ENCODE measurements at places on chromosomes 13 and 19. TPM values are rescaled to one million over a fixed set of nuclear protein-coding genes. Genes with fewer than 3 reads are reported as not detected.

GRCh38 chr19:16516381-16516780 is 20.2 kb downstream of the C19orf44 start:
- no peak for DNase-seq
- peaks cover 13% of the 10 kb centered on the region for H3K36me3 ChIP-seq
- no peak overlapping the region for H3K4me3 ChIP-seq
- H3K4me1 ChIP-seq, result no peaks in the 10 kb centered on the region

- H3K27me3 ChIP-seq, result no peaks in the 10 kb centered on the region
- peaks cover 44% of the 10 kb centered on the region for H3K4me1 ChIP-seq
- H3K36me3 ChIP-seq, result no peaks in the 10 kb centered on the region
- peak overlapping the region; percentile 69 for H3K27ac ChIP-seq
- H3K4me3 ChIP-seq, result peak overlapping the region; percentile 24
- peak; percentile 87 for DNase-seq
Observed at GRCh38 chr19:35006342-35006998, 6.3 kb downstream of the GRAMD1A start.

GRCh38 chr13:91540158-91540736 is 141.8 kb downstream of the GPC5 start:
- H3K4me1 ChIP-seq, result no peaks in the 10 kb centered on the region
- no peaks in the 10 kb centered on the region for H3K27me3 ChIP-seq
- no peak for DNase-seq
- H3K27ac ChIP-seq, result no peak overlapping the region
- no peak overlapping the region for H3K4me3 ChIP-seq
- H3K36me3 ChIP-seq, result no peaks in the 10 kb centered on the region

GRCh38 chr13:27619728-27620376 is 477 bp downstream of the LNX2 start:
- H3K36me3 ChIP-seq, result 0 out of 2 replicates have a peak, but pooled peaks cover 13% of the 10 kb centered on the region
- peak overlapping the region; percentile 100 for H3K4me3 ChIP-seq
- H3K4me1 ChIP-seq, result peaks cover 42% of the 10 kb centered on the region
- H3K27ac ChIP-seq, result peak overlapping the region; percentile 98
- DNase-seq, result no peak
- no peaks in the 10 kb centered on the region for H3K27me3 ChIP-seq

DNA sequence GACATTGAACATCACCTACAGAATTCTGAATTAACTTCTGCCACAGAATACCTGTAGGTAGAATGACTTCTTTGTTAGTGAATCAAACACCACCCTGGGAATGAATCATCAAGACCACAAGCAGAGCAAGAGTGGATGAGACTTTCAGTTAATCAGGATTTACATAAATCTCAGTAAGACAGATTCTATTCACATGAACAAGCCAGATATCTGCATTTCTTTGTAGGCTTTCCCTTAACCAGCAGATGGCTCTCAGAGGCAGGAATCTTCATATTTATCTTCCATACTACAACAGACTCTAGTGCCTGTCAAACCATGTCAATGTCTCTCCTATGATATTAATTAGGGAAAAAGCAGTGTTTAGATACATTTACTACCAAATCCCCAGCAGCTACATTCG is 412.1 kb downstream of the KLF12 start:
- no peak overlapping the region for H3K27ac ChIP-seq
- no peak overlapping the region for H3K4me3 ChIP-seq
- no peak for DNase-seq
- H3K36me3 ChIP-seq, result no peaks in the 10 kb centered on the region
- H3K27me3 ChIP-seq, result no peaks in the 10 kb centered on the region

DNA sequence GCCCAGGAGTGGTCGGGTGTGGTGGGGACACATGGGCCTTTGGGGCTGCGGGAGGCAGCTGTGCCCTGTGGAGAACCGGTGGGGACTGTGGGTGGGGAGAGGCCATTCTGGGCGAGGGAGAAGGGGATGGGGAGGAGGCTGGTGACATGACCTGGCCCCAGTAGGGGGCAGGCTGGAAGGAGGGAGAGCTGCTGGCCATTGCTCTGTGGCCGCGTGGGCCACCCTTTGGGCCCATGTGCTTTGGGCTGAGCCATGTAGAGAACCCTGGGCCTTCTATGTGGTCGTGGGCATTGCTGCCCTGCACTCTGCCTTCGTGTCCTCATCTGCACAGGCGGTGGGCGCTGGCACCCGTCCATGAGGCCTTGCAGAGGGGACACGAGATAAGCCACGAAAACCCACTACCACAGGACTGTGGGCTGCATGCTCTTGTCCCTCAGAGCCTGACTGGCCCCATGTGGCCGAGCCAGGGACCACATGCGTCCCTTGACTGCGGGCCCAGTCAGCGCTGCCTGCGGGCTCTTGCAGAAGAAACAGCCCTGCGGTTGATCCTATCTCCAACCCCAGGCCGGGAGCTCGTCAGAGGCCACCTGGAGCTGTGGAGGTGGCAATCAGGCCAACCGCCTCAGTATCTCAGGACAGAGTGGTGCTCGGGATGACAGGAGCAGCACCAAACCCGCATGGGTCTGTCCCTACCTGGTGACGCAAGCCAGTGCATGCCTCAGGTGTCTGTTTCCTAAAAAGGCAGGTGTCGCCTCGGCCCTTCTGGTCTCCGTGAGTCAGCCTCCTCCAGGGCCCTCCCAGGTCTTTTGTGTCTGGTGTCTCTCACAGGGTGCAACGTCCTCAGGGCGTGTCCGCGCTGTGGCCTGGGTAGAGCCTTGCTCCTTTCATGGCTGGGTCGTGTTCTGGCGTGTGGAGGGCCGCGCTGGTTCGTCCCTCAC is 14.3 kb downstream of the FZR1 start:
- H3K27me3 ChIP-seq, result no peaks in the 10 kb centered on the region
- no peak overlapping the region for H3K27ac ChIP-seq
- no peaks in the 10 kb centered on the region for H3K4me1 ChIP-seq
- H3K4me3 ChIP-seq, result no peak overlapping the region

- H3K4me1 ChIP-seq, result peaks cover 29% of the 10 kb centered on the region
- H3K36me3 ChIP-seq, result no peaks in the 10 kb centered on the region
- no peaks in the 10 kb centered on the region for H3K27me3 ChIP-seq
- H3K27ac ChIP-seq, result no peak overlapping the region
- no peak for DNase-seq
Observed at GRCh38 chr13:30982506-30982905, 50.0 kb downstream of the TEX26 start.

DNA sequence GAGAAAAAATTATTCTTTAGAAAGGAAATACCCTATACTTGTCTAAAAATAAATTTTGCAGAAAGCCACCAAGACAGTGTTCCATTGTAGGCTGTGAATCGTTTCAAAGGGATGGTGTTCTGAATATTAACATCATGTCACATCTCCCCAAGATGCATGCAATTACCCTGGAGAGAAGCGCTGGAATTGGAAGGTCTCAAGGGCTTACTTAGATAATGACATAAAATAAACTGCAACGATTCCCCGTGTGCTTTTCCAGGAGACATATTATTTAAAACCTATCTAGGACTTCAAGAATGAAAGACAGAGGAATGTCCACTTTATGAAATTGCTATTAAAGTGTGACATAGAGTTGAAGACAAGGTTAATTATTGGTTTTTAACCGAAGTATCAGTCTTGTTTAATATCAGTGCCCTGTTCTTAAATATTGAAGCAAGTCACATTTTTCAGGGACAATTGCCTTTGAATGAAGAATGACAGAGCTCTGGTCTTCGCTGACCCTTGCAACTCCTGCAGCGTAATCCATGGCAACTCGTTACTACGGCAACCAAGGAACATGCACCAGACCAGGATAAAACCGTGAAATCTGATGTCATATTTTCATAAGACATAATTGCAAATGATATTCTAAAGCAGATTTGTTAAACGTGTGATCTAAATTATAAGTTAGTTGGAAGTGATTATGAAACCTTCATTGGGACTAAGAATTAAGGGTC is 91.7 kb downstream of the EFNB2 start:
- H3K27me3 ChIP-seq, result no peaks in the 10 kb centered on the region
- H3K36me3 ChIP-seq, result no peaks in the 10 kb centered on the region
- H3K4me1 ChIP-seq, result no peaks in the 10 kb centered on the region
- no peak overlapping the region for H3K27ac ChIP-seq
- H3K4me3 ChIP-seq, result no peak overlapping the region
- DNase-seq, result no peak

DNA sequence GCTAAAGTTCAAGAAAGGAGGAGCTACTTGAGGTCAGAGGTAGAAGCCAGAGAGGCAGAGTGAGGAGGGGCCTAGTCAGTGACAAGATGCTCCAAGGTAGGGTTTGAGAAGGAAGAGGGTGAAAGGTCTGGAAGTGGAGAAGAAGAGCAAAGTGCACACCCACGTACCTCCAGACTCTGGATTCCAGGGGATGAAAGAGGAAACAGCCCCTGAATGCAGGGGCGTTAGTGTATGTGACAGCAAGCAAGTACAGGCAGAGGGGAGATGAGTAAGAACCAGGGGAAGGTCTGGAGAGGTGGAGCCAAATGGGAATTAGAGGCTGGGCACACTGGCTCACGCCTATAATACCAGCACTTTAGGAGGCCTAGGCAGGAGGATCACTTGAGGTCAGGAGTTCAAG is 8.7 kb downstream of the RPS28 start:
- H3K4me3 ChIP-seq, result no peak overlapping the region
- no peaks in the 10 kb centered on the region for H3K4me1 ChIP-seq
- H3K36me3 ChIP-seq, result no peaks in the 10 kb centered on the region
- no peak for DNase-seq
- H3K27ac ChIP-seq, result no peak overlapping the region
- H3K27me3 ChIP-seq, result no peaks in the 10 kb centered on the region

GRCh38 chr13:106243011-106243565 is 292.4 kb downstream of the EFNB2 start:
- no peaks in the 10 kb centered on the region for H3K4me1 ChIP-seq
- DNase-seq, result no peak
- H3K27me3 ChIP-seq, result no peaks in the 10 kb centered on the region
- no peaks in the 10 kb centered on the region for H3K36me3 ChIP-seq

- H3K4me1 ChIP-seq, result no peaks in the 10 kb centered on the region
- no peaks in the 10 kb centered on the region for H3K36me3 ChIP-seq
- no peaks in the 10 kb centered on the region for H3K27me3 ChIP-seq
- DNase-seq, result no peak
- no peak overlapping the region for H3K27ac ChIP-seq
Observed at GRCh38 chr13:92829930-92830329, 396.7 kb upstream of the GPC6 start.

- no peaks in the 10 kb centered on the region for H3K27me3 ChIP-seq
- DNase-seq, result no peak
- H3K36me3 ChIP-seq, result no peaks in the 10 kb centered on the region
- H3K4me1 ChIP-seq, result no peaks in the 10 kb centered on the region
Observed at GRCh38 chr19:1626417-1627010, 21.3 kb upstream of the UQCR11 start.

- no peaks in the 10 kb centered on the region for H3K4me1 ChIP-seq
- H3K36me3 ChIP-seq, result 0 out of 2 replicates have a peak, but pooled peaks cover under 1% of the 10 kb centered on the region
- no peak for DNase-seq
- no peaks in the 10 kb centered on the region for H3K27me3 ChIP-seq
Observed at GRCh38 chr13:27549406-27549981, 70.8 kb downstream of the LNX2 start.

DNA sequence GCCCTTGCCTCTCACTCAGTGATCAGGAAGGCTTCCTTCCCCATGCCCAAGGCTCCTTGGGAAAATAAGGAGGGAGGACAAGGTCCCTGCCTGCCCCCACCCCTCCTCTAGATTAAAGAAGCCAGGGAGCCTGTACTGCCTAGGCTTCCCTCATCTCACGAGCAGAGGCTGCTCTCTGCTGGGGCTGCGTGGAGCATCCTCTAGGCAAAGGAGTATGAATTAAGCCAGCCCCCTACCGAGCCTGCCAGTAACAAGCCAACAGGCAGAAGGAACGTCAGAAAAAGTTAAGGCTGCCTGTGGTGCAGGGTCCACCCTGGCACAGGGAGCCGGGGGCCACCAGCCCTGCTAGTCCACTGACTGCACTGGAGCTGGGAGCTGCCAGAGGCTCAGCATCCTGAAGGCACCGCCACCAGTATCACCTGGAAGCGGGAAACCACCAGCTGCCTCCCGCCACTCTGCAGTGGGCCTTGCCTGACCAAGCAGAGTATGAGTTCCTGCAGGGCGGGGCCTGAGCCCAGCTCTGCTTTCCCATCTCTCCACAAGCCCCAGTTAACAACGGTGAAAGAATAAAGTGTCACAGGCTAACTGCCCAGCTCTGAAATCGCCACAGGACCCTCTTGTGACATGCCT is 6.8 kb downstream of the NAPA start:
- H3K4me1 ChIP-seq, result peaks cover 8% of the 10 kb centered on the region
- no peak overlapping the region for H3K27ac ChIP-seq
- no peaks in the 10 kb centered on the region for H3K27me3 ChIP-seq
- no peaks in the 10 kb centered on the region for H3K36me3 ChIP-seq
- H3K4me3 ChIP-seq, result no peak overlapping the region

GRCh38 chr19:39557811-39558623 is 18.1 kb upstream of the EID2 start:
- H3K4me3 ChIP-seq, result no peak overlapping the region
- peak; percentile 44 for DNase-seq
- H3K27ac ChIP-seq, result no peak overlapping the region
- peaks cover 30% of the 10 kb centered on the region for H3K27me3 ChIP-seq
- no peaks in the 10 kb centered on the region for H3K36me3 ChIP-seq

- H3K4me3 ChIP-seq, result no peak overlapping the region
- DNase-seq, result no peak
- H3K4me1 ChIP-seq, result no peaks in the 10 kb centered on the region
- H3K36me3 ChIP-seq, result no peaks in the 10 kb centered on the region
- H3K27me3 ChIP-seq, result no peaks in the 10 kb centered on the region
Observed at GRCh38 chr13:26677156-26677555, 83.4 kb downstream of the GPR12 start.

GRCh38 chr13:40169476-40169875 is 497.0 kb downstream of the FOXO1 start:
- no peak overlapping the region for H3K27ac ChIP-seq
- H3K27me3 ChIP-seq, result no peaks in the 10 kb centered on the region
- no peak overlapping the region for H3K4me3 ChIP-seq
- H3K36me3 ChIP-seq, result no peaks in the 10 kb centered on the region
- DNase-seq, result no peak
- H3K4me1 ChIP-seq, result peaks cover 9% of the 10 kb centered on the region

DNA sequence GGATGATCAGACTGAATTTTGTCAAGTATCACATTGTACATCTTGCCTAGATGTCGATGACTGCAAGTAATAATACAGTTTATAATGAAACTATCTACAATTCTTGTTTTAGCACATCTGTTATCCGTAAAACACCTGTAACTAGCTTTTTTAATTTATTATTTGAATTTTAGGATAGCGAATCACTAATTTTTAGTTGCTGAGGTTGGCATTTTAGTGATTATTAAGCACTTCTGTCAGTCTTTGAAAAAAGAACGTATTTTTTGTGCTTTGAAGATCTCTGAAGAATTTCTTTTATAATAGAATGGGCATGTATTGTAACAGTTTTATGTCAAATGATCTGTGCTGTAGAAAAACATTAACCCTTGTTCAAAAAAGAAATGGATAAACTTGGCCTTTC is 11.5 kb upstream of the MLNR start:
- 0 out of 2 replicates have a peak, but pooled peaks cover 4% of the 10 kb centered on the region for H3K36me3 ChIP-seq
- no peaks in the 10 kb centered on the region for H3K27me3 ChIP-seq
- no peak for DNase-seq
- no peaks in the 10 kb centered on the region for H3K4me1 ChIP-seq
- H3K4me3 ChIP-seq, result no peak overlapping the region

The CYP2S1 gene
- 6.8 TPM for total RNA-seq

The ZNF611 gene
- total RNA-seq, result 25.5 TPM

The SULT2A1 gene
- total RNA-seq, result not detected

The CARM1 gene
- 63.7 TPM for total RNA-seq

The FCGBP gene
- total RNA-seq, result 5.8 TPM

The ZNF681 gene
- 2.4 TPM for total RNA-seq

The C19orf18 gene
- total RNA-seq, result not detected

The NLRP8 gene
- total RNA-seq, result not detected

The ARRDC5 gene
- not detected for total RNA-seq
